ENCODE measurements at places on chromosomes 2 and 18.

- no peak for DNase-seq
These were observed 40.7 kb upstream of the GALR1 start for GRCh38 chr18:77208964-77209363.

GRCh38 chr2:5325523-5325922, 366.7 kb upstream of the SOX11 start:
- no peak for DNase-seq

DNA sequence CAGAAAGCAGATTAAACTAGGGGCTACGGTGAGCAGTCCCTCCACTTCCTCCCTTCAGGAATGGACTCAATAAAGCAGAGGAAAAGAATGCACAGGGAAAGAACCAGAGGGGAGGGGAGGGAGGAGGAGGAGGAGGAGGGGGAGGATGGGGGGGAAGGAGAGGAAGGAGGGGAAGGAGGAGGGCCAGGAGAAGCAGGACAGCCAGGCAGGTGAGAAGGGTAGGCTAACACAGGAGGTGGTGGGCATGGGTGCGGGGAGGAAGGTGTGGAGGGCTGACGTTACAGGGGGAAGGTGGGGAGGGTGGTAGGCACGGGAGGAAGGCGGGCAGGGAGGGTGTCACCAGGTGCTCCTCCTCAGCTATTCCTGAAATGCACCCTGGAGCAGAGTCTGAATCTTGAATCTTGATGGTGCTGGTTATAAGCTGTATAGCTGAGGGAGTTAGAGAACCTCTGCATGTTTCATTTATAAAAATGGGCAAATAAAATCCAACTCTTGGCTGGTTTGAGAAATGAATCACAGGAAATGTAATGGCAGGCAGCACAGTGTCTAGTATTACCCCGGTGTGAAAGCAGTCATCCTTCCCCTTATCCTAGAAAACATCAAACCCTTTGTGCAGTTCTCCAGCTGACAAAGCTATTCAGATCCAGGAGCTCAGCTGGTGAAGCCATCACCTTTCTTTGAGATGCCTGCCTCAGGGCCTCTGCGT, 3.4 kb downstream of the TMEM18 start:
- no peak for DNase-seq

DNA sequence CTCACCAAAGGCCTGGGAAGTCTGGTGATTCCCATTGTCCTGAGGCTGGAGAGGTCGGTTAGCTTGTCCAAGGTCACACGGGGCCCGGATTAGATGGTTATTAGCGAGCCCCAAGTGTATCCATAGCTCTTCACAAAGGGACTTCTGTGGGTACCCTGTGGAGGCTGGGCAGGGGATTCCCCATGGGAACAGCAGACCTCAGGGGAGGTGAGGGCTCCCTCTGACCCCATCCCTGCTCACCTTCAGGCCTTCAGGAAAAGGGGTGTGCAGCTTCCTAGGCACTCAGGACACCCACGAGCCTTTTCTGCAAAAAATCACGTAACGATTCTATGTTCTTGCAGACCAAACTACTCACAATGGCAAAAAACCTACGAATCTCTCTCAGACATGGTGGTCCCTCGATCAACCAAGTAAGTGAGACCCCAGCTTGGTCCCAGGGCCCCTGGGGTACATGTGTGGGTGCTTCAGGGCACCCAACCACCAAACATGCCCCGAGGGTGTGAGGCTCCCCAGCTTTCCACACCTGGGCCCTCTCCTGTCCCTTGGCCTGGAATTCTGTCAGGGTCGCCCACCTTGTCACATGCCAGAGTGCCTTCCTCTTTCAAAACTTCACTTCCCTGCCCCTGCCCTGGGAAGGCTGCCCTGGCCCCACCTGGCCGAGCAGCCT, 40.3 kb downstream of the PDIA6 start:
- DNase-seq: no peak

DNA sequence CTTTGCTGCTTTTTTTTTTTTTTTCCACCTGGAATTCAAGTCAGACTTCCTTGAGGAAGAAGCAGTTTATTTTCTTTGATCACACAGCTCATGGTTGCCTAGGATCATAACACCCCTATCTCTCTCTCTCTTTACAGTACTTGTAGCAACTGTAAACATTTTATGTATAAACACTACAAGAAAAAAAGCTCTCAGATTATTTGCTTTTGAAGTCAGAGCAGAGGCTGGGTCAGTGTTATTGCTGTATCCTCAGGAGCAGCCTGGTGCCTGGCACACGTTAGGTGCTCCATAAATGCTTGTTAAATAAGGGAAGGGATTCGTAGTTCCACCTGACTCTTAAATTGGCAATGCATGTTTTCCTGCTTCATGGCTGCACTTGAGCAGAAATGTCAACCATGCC, 221.2 kb downstream of the TGIF1 start:
- no peak for DNase-seq

All from HuH-7 (cell line).